Stimulated activated CD8-positive, alpha-beta memory T cell treated with anti-CD3 and anti-CD28 coated beads, Interleukin-15, amount 100 ng/mL, for 1 hour (primary cell): ENCODE measurements at places on chromosomes 3 and 15.

- DNase-seq = no peak
Observed at GRCh38 chr3:38039899-38040261, 872 bp downstream of the DLEC1 start.

DNA sequence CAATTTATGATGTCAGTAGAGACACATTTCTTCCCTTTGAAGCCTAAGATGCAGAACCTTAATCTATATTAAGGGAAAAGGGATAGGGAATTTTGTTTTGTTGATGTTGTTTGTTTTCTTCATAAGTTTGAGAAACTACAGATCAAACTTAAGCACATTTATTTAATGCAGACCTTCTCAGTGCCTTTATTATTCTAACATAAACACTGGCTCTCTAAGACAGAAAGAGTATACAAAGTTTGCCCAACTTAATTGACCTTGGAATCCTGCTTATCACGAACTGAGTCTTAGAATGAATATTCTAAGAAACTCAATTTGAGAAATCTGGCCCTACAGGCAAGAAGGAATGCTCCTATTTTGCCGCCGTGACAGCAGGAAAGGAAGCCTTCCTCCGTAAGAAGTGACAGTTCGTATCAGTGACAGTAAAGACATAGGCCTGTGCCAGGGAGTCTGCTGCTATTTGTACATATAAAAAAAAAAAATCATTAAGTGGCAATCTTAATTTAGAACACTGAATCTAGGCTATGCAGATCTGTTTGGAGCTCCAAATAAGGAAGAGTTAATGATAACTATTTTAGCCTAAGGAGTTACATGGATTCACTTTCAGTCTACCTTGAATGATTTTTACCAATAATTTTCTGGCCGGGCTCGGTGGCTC, 8.8 kb upstream of the IMPG2 start:
- no peak for DNase-seq

- DNase-seq = no peak
Observed at GRCh38 chr3:51942603-51943450, 664 bp downstream of the PARP3 start.

GRCh38 chr15:85727068-85727467, 67.7 kb downstream of the KLHL25 start:
- DNase-seq = no peak

DNA sequence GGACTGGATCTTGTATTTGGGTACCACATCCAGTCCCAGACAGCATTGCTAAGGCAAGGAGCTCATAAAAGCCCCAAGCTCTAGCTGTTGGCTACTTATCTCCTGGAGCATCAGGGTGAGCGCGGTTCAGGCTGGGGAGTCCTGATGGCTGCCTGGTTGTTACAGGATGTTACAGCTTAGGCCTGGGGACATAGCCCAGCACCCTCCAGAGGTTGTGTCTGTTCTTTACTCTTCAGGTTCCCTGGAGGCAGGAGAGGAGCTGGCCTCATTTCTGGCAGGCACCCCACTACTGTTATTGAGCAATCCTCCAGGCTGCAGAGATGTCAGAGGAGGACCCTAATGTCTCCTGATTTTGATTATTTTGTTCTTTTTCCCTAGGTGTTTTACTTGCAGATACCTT, 26.6 kb downstream of the APBA2 start:
- DNase-seq = no peak

- no peak for DNase-seq
Observed at GRCh38 chr3:4801892-4802291, 177.3 kb upstream of the BHLHE40 start.

DNA sequence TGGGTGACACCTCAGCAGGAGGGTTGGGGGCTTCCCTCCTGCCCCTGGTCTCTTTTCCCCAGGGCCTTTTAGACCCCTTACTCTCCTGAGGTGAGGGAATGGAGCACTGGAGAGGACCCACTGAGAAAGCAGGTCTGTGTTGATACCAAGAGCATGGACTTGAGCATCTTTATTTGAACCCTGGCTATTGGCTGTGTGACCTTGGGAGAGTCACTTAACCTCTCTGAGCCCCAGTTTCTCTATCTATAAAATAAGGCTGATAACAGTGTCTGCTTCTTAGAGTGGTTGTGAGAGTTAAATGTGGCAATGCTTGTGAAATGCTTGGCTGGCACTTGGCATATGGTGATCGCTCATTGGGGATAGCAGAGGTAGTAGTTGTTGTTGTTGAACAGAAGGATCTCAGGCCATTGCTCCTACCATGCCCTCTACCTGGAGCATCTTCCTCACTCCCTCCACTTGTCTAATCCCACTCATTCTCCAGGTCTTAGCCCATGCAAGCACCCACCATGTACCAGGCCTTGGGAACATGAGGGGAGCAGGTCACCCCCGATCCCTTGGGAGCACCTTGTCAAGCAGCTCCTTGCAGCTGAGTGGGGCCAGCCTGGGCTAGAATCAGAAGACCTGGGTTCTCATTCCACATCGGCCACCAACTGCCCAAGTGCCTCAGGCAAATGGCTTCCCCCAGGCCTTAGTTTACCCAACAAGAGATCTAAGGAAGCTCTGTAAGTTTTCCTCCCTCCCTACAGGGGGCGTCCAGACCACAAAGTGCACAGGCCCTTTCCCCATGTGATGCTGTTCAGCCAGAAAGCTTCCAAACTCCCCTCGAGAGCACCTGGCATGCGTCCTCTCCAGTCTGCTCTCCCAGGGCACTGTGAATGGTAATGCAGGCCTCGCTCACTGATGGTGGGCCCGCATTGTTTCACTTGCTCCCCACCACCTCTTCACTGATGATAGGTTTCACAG, 96.7 kb downstream of the LSM3 start:
- no peak for DNase-seq

GRCh38 chr15:32091505-32092380, 61.4 kb downstream of the CHRNA7 start:
- no peak for DNase-seq

GRCh38 chr15:91192285-91192684, 92.2 kb downstream of the SV2B start:
- no peak for DNase-seq

DNA sequence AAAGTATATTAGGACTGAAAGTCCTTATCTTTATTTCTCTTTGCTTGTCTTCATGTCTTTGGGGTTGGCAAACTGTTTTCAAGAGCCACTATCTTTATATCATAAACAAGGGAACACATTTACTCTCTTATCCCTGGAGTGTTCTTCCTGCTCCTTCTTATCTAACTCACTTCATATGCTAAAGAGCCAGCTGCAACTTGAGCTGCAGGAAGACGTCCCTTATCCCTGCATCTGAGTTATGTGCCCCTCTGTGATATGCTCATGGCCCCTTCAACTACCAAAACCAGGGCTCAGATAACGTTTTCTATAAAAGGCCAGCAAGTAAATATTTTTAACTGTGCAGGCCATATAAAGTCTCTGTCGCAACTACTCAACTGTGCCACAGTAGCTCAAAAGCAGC, 137.0 kb upstream of the CRBN start:
- DNase-seq = no peak

DNA sequence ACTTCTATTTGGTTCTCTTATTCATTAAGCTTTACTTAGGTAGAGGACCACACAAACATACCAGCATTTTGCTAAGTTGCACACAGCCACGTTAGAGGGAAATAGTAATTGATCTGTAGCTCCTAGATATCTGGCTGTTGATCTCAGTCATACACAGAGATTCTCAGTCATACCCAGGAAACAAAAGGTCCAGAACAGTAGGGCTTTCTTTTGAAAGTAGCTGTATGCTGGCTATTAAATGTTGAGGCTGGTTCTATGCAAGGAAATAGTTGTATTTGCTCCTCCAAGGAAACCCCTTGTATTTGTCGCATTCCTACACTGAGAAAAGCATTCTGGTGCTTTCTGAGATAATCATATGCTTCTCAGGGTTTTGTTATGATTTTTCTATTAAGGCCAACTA, 523.8 kb downstream of the SOX2 start:
- DNase-seq = no peak

DNA sequence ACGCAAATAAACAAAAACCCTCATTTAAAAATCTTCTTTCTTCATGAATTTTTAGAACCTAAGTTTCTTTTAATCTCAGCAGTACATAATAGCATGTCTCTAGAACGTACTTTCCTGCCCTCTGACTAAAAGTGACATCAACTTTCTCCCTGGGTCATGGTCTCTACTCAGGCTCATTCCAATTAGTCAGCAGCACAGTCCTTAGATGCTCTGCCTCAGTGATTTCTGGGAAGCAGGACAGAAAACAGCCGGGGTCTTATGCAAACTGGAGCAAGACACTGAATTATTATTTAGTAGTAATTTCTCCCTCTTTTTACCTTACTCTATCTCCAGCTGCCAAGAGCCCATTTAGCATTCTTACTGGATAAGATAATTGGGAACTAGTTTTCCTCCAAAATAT, 365.2 kb downstream of the TUSC7 start:
- DNase-seq = no peak

GRCh38 chr15:52011711-52012144, 7.3 kb upstream of the MAPK6 start:
- no peak for DNase-seq

DNA sequence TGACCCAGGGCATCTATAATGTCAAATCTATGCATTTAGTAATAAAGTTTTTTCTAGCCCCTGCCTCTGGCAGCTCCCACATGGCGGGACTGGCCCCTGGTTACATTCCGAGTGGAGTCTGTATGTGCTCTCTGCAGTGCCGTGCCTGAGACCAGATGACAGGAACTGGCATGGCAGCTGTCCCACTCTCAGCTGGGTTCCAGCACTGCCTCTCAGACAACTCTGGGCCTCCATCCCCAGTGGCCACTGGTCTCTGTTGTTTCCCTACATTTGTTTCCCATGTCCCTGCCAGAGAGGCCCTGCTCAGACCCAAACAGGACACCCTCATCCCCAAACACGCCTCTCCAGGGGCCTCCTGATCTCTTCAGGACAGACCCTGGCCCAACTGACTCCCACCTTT, 109.3 kb downstream of the OCA2 start:
- no peak for DNase-seq

GRCh38 chr15:57505056-57505715, 86.5 kb upstream of the MYZAP start:
- DNase-seq = no peak

- peak; percentile 54 for DNase-seq
Observed at GRCh38 chr3:50260027-50260941, 8.7 kb upstream of the SEMA3B start.

DNA sequence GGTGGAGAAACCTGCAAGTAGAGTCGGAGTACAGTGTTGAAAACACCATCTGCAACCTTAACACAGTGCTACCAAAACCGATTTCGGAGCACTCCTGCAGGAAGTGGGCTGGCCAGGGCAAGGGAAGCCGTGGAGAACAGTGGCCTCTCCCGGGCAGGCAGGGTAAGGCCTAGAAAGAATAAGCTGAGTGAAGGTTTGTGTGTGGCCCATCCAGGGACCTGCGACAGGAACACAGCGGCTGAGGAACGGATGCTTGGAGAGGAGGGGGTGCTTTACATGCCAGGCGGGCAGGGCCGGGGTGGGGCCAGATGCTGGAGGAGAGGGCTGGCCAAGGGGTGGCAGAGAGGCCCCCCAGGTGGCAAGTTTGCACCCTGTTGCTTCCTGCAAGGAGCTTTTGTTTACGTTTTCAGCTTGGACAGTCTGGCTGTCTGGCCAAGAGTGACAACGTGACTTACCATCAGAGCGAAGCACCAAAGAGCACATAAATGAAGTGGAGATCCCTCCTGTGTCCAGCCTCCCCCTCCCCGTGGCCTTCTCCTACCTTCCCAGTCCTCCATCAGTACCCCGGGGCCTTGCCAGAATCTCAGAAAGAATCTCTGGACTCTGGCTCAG, 156.5 kb downstream of the PGPEP1L start:
- DNase-seq = no peak

GRCh38 chr15:68045289-68046265, 8.5 kb upstream of the PIAS1 start:
- DNase-seq = no peak

GRCh38 chr15:59501597-59501996, 63.6 kb downstream of the FAM81A start:
- no peak for DNase-seq

GRCh38 chr3:112508261-112508660, 9.0 kb upstream of the BTLA start:
- DNase-seq = no peak

DNA sequence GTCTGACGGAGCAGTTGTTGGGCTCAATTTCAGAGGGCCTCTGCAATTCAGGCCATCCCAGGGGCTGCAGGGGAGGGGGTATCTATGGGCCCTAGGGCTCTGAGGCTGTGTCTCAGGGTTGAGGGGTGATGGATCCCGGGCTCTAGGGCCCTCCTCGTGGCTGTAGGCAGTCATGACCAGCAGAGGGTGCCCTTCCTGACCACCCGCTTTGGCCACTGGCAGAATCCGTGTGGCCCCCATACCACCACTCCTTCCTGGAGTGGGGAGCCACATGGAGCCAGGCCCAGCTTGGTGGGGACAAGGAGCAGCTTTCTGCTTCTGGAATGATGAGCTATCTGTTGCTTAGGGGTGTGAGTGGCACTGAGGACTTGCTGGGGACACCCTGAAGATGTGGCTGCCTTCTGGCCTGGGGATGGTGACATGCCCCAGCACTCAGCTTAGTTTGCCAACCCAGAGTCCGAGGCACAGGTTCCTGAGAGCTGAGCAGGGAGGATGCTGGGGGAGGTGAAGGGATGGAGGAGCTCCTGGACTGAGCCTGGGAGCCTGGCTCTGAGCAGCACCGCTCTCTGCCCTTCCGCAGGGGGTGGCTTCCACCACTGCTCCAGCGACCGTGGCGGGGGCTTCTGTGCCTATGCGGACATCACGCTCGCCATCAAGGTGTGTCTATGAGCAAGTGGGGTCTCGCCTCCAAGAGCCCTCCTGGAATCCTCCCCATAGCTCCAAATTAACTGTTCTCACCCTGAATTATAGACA, 20.2 kb downstream of the HDAC11 start:
- no peak for DNase-seq

GRCh38 chr3:160677459-160677881, 510 bp downstream of the ARL14 start:
- DNase-seq = no peak

DNA sequence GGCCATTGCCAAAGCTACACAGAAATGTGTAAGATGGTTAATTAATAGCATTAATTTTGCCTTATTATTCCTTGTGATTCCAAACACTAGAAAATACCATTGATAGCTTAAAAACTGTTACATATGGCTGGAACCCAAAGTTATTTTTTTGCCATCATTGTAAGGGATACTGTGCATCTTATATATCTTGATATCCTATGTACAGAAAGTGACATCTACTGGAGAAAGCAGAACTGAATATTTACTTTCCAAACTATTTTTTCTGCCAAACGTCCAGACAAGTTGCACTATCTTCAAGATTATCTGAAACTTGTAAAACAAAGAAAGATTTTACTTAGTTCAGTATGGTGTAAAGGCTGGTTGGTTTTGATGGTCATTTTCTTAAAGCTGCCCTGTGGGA, 33.3 kb upstream of the MEIS2 start:
- DNase-seq = no peak

DNA sequence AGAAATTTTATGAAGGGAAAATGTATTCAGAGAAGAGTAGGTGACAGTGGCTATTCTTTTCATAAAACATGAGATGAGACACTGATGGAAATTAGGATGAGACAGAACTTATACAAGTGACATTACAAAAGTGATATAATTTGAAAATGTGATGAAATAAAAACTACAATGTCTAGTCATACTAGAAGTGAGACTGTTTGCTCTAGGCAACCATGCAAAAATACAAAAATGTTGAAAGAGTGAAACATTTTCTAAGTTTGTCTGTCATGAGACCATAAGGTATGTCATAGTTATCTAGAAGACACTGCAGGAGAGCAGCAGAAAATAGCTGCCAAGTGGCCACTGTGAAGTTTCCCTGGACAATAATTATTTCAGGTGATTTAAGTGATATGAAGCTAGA, 459.5 kb downstream of the DIPK2A start:
- no peak for DNase-seq
